ENCODE measurements at places on chromosomes 3 and 15.
A peak's percentile ranks its signal among the peaks of the same experiment; 100 is the strongest.

DNA sequence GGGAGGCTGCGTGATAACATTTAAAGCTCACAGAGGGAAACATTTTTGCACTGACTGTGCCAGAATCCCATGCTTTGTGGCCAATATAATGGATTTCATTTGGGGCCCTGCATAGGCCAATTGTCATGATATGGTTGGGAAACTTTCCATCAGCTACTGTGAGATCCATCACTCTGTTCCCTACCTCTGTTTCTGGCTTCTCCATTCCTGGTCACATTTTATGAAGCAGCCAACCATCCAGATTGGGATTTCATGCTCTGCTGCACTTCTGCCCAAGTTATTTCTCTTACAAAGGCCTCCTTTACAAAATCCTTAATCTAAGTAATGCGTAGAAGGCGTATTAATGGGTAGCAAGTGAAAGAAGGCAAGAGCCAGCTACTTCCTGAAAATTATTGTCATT is 221.1 kb downstream of the LRTM1 start:
- DNase-seq, result no peak

- DNase-seq, result no peak
Measured at GRCh38 chr15:40845036-40845435, 1.2 kb downstream of the SPINT1 start.

DNA sequence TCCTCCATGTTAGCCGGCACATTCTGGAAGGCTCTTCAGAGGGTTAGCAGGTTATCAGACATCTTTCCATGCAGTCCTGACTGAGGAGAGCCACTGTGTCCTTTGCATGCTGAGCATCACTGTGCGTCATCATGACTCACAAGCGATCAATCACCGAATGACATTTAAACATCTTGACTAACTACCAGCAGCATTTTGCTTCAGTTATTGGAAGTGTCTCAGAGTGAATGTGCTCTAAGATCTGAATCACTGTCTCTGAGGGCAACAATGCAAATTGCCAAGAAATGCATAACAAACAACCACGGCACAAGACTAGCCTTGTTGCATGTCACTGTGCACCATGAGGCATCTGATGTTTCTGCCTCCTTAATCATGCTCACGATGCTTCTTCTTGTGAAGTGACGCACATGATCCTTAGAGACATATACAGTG is 18.3 kb upstream of the ATP8B4 start:
- peak; percentile 17 for DNase-seq

DNA sequence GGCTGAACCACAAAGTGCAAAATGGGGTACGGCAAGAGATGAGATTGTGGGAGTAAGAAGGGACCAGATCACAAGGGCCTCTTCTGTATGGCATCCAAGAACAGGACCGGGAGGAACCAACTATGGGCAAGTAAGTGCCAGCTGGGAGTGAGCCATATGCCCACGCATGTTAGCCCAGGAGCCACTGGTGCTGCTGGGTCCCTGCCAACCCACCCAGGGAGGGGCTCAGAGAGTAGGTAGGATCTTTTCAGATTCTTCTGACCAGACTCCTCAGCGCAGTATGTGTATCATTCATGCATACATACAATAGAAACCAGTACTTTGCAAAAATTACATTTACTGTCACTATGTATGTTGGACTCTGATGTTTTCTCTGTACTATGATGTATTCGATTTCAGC is 54.0 kb downstream of the RAB11A start:
- no peak for DNase-seq

GRCh38 chr3:38039101-38039898 is at the start of gene DLEC1:
Gene DLEC1 (plus strand): TSS chr3:38039208. CDS start chr3:38039226, 18 bp downstream.
- peak; percentile 53 for DNase-seq

DNA sequence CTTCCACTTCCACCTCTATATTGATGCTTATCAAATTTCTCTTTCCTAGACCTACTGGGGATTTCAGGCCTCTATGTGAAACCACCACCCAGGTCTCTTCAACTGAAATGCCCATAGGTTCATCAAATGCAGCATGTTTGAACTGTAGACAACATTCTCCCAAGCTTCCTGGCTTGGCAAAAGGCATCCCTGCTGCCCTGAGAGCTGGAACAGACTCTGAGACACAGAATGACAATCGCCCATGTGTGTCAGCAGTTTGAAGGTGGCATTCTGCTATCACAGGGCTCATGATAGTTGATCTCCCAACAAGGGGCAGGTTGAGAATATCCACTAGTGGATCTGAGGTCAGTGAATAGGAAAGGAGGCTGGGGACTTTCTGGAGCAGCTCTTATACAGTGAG is 200.7 kb downstream of the RPLP1 start:
- no peak for DNase-seq

DNA sequence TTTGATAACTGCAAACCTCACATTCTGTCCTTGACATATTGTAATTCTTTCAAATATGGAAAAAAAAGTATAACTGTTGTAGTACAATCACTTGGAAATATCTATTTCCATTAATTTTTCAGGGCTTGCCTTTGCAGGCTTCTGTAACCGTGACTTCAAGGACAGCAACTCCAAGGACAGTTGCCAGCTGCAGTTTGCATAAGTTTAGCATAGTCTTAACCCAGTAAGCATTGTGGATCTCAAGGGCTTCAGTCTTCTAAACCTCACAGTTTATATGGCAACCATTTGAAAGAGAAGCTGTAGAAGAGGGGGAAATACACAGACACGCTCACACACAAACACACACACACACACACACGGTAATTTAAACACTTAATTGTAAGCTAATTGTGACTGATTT is 112.8 kb upstream of the GPR149 start:
- DNase-seq, result no peak

DNA sequence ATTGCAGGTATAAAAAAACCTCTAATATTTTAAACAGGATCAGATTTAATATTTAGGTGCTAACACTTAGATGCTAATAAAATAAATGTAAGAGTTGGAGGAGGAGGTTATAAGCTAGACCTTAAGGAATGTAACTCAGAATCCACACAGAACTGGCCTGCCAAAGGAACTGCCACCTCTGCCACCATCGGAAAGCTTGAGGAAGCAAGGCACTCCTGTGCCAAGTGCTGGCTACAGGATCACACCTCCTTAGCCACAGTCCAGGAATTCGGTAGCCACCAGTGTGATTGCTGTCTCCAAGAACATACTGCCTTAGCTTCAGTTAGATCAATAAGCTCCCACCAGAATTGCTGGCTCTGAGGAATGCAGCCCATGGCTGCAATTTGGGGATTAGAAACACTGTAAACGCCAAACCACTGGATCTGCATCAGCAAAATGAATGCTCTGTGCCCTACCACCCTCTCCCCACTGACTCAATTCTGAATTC is 58.0 kb downstream of the FRMD5 start:
- no peak for DNase-seq

DNA sequence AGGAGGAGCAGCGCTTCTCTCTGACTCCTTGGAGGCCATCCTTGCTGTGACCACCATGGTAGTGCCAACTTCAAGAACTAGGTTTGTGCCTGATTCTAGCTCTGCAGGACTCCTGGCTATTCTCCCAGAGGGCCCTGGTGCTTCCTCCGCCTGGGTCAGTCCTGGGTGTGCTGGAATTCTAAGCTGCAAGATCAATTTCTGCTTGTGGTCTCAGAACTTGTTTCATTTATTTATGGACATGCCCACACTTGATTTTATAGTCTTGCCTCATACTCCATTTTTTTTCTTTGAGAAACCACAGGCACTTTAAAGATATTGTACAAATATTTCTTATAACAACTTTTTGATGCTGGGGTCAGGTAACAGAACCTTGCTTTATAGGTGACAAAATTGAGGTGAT is 87.6 kb downstream of the PDCD6IP start:
- no peak for DNase-seq

DNA sequence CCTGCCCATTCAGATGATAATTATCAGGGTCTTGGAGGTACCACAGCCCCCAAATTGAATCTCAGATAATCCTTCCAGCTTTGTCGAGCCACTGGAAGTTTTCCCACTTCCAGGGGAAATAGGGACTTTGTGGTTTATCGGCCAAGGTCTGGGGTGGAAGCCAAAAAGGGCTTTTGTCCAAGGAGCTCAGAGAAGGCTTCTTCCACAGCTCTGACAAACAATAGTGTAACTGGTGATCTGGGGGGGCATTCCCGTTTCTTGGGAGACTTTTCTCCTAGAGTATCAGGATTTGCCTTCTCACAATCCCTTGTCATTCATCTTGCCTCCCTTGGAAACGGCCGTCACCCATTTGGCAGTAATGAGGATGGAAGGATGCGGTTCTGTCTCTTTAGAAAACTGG is 18.4 kb downstream of the SRGAP3 start:
- no peak for DNase-seq

DNA sequence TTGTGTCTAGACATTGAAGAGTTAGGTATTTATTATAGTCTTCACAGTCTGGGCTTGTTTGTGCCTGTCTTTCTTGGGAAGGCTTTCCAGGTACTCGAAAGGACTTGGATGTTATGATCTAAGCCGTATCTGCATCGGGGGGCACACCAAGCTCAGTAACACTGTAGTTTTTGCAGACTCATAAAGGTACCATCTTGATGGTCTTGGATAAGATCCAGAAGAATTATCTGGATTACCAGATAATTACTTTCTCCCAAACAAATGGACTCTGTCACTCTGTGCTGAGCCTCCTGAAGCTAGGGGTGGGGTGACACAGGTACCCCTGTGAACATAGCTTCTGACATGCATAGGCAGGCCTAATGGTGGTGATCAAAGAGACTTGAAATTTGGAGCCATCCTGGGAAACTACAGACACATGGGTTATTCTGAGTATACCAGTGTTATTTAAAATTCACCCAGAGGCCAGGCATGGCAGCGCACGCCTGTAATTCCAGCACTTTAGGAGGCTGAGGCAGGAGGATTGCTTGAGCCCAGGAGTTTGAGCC is 238.6 kb upstream of the TPM1 start:
- no peak for DNase-seq

DNA sequence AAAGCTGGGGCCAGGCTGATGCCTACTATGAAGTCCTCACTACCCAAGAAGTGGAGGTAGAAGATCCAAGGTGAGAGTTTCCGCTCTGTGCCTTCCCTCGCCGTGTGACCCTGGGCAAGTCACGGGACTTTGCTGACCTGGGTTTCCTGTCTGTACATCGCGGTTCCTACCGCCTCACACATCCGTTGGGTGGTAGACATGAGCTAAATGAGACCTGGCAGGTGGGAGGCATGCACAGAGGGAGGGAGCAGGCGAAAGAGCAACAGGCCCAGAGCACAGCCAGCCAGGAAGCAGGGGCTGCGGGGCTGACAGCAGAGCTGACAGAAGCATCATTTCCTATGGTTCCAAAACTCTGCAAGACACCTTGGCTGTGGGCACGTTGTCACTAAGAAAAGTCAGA is 157.3 kb upstream of the BHLHE40 start:
- peak; percentile 48 for DNase-seq

- DNase-seq, result no peak
Measured at GRCh38 chr3:32584660-32585059, 14.0 kb upstream of the DYNC1LI1 start.

DNA sequence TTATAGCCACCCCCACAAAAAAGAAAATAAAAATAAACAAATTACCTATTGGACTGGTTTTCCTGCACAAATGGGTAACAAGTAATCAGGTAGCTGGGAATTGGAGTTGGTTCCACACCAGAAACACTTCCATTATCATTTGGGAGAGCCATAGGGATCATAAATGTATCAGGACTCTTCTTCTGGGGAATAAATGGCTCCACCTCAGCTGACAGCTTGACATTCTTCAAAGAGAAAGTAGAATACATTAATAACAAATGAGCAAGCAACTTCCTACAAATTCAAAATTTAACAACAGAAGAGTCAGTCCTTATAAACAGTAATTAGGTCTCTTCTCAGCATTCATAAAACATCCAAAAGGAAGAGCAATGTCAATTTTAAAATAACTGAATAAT is 8.7 kb downstream of the SECISBP2L start:
- no peak for DNase-seq

- DNase-seq, result no peak
Measured at GRCh38 chr15:39663704-39664250, 82.9 kb downstream of the THBS1 start.

- DNase-seq, result no peak
Measured at GRCh38 chr3:53242155-53242554, 13.7 kb downstream of the TKT start.

- DNase-seq, result no peak
Measured at GRCh38 chr15:68776477-68777270, 44.0 kb downstream of the ANP32A start.

DNA sequence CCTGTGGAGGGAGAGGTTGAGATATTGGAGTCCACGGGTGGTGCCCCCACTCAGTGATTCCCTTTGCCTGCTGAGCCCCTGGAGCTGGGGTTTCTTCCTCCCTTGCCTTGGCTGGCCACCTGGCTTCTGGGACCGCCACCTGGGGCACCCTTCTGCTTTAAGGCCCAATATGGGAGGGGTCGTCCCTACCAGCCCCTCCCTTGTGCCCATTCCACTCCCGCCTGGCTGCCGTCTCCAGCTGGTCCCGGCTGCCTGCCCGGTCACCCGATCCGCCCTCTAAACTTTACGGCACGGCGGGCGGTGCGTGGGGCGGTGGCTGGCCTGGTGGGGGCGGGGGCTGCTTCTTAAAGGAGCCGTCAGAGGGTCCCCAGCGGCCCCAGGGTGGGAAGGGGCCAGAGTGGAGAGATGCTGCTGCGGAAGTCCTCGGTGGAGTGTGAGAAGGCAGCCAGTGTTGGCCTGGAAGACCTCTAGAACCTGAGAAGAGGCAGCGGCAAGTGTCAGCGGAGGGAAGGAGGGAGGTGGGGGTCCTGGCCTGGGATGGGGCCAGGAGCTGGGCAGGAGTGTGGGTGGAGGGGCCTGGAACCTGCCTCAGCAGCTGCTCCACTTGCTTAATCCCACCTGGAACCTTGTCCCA is 1.6 kb upstream of the SEMA3B start:
- DNase-seq, result no peak

GRCh38 chr3:77328690-77329089 is 288.8 kb downstream of the ROBO2 start:
- DNase-seq, result no peak

DNA sequence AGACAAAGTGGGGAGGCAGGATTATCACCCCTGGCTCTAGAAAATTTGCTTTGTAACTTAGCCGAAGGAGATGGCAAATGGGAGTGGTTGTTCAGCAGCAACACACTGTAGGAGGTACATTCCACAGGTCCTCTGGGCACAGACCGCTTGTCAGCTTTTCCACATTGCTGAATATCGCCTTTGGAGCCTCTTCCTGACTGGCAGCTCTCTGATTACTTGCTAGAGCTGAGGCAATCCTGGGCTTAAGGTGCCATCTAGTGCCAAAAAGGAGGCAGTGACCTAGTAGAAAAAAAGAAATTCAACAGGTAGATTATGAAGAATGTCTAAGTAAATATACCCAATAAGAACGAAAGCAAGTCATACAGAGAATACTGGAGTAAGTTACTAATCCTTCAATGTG is 13.1 kb upstream of the SCN5A start:
- no peak for DNase-seq

- DNase-seq, result no peak
Measured at GRCh38 chr3:36871379-36872126, 73.3 kb downstream of the TRANK1 start.

DNA sequence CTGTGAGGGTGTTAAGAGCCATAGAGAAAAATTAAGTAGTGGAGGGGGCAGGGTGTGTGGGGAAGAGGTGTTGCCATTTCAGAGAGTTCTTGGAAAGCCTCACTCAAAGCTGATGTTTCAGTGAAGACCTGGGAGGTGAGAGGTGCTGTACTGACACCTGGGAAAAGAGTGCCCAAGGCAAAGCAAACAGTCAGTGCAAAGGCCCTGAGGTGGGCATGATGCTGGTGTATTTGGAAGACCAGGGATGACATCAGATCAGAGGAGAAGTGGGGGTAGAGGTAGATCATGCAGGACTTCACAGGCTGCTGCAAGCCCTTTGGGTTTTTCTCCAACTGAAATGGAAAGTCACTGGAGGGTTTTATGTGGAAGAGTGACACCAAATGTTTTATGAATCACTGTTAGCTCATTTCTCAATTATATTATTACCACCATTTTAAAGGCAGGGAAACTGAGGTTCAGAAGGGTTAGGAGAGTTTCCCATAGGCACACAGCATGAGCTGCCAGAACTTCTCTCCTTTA is 42.8 kb upstream of the SMAD3 start:
- DNase-seq, result no peak

Measured in activated CD4-positive, alpha-beta T cell treated with anti-CD3 and anti-CD28 coated beads for 24 hours (primary cell).